AG10803 (cell line): ENCODE measurements at places on chromosomes 13 and 19.

GRCh38 chr19:29645911-29646310 is 19.4 kb upstream of the PLEKHF1 start:
- peak; percentile 54 for DNase-seq

GRCh38 chr13:94435604-94436226 is 43.8 kb downstream of the DCT start:
- peak; percentile 59 for DNase-seq

GRCh38 chr19:56596676-56597075 is 1.6 kb downstream of the ZNF71 start:
- DNase-seq: no peak

DNA sequence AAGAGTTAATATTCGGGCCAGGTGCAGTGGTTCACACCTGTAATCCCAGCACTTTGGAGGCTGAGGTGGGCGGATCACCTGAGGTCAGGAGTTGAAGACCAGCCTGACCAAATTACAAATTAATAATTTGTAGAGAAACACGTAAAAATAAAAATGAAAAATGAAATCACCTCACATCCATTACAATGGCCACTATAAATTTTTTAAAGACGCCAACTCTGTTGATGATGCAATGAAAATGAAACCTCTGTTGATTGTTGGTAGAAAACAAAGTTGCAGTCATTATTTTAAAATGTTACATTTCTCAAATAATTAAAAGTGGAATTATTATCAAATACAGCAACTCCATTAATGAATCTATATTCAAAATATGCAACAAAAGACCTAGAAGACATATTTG is 26.8 kb downstream of the ZNF100 start:
- DNase-seq: no peak

DNA sequence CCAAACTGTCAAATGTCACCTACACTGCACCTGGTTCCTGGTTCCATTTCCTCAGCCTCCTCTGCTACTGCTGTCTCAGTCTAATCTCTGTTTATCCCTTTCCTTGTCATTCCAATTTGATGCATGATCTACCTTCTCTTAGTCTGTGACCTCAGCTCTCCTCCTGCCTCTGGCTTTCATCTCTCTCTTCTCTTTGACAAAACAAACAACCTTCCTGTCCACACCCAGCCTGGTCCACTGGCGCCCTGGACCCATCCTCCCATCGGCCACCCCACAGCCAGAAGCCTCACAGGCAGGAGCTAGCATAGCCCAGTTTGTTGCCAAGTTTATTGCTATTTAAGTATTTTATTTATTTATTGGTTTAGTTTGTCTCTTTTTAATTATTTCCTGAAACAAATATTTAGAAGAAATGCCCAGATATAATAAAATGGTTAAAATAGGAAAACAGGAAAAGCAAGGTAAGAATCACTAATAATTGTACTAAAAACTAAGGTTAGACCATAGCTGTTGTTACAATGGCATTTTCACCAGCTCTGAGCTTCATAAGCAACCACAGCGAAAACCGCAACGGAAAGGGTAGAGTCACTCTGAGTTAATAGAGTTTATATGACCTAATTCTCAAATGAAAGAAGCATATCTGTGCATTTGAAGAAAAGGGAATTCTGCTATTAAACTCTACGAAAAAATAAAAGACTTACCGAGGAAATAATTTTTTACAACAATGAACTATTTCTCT is 68.6 kb downstream of the EFNB2 start:
- no peak for DNase-seq
